ENCODE measurements at places on chromosomes 11 and 22.

DNA sequence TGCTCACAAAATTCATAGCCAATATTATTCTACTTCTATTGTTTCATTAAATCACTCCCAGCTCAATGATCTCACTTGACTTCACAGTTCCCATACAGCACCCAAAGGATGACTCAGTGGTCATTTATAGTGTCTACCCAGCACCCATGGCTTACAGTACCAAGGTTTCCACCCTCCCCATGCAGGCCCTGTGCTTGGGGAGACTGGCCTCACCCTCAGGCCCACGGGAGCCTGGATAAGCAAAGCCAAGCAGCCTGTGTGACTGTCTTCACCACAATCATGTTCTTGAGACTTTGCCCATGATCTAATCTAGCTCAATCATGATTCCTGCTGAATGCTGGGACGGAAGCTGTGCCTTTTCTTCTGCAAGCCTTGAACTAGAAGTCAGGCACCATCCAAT, 97.6 kb downstream of the SLC36A4 start:
- DNase-seq: no peak

DNA sequence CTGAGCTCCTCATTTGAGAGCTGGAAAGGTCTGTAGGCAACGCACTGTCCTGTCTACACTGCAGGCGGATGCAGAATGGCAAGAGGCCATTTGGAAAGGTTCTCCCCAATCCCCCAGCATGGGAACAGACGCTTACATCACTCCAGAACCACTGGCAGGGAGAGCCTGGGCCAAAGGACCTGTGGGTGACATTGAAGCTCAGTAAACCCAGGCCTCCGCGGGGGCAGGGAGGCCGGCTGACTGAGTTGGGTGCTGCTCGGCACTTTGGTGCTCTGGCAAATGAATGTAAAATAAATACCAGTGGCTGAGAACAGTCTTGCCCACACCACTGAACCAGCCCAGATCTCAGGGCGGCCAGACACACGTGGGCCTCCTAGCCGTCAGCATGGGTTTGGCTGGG, 22.4 kb downstream of the TOM1 start:
- DNase-seq: no peak

- peak; percentile 74 for DNase-seq
Measured at GRCh38 chr11:65429724-65430405, 7.3 kb downstream of the NEAT1 start.

DNA sequence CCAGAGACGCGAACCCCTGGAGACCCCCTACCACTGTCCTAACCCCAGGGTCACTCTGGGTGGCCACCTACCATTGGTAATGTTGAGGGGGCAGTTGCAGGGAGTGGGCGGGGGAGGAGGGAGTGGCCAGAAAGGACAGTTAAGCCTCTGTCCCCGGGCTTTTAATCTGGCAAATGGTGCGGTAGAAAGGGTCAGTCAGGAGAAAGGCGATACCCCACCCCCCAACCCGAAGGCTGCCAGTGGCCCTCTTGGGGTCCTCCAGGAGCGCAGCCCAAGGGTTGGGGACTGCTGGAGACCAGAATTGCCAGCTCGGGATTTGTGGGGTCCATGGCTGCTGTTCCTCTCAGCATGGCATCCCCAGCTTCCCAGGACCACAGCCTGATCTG, 742 bp downstream of the P2RY2 start:
- no peak for DNase-seq

DNA sequence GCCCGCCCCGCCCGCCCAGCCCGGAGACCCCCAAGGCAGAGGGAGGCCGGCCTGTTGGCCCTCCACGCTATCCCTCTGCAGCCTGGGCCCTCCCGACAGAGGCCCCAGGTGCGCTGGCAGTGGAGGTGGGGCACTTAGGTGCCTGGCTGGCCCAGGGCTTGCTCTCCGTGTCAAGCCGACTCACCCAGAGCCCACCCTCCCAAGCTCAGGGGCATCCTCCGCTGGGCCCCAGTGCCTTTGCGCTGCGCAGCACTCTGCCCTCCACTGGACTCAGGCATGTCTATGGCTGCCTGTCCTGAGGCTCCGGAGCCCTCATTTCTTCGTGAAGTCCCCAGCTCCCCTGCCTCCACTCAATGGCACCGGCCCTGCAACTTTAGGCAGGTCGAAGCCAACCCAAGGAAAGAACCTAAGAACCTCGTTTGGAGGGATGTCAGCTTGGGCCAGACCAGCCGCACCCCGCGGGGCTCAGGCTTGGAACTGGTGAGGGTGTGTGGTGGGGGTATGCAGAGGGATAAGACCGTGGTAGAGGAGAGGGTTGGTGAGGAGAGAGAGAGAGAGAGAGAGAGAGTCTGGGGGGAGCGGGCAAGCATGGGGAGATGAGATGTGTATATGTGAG, 6.1 kb downstream of the SMIM45 start:
- DNase-seq: no peak

DNA sequence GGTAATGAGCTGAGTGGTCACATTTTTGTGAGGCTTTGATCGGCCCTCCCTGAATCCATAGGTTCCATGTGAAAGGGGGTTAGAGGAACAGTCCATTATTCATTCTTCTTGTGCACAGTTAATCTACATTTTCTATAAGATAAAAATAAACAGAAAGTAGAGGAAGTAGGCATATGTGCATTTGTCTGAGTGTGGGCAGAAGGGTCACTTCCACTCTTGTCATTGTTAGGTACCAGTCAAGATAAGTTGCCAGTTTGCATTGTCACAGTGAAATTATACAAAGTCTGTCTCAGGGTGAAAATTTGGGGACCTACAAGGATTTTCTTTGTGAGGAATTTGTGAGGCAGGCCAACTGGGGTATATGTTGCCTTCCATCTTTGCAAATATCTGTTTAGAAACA, 4.6 kb upstream of the APOL4 start:
- no peak for DNase-seq

DNA sequence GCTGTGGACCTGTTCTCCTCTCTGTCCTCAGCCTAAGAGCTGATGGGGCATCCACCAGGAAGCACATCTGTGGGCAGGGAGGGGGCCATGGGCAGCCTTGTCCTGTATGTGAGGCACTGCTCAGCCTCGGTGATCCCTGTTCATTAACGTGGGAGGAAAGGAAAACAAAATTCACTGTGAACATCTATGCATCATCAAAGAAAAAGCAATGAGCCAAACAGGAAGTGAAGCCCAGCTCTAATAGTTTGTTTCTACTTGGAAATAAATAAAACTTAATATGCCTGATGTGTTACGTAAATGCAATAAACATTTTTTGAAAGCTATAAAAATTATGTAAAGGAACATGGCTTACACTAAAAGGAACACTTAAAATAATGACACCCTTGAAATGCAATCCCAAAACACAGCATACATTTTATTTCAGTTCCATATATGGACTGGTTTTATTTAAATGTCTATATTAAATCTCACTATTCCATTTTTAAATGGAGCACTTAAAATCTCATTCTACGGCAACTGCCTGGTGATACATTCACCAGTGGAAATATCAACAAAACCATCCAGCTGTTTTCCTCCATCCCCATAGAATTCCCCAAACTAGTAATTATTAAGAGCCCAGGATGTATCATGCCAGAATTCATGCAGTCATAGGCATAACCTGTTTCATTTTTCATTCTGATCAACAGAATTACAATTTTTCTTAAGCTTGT, 78.3 kb downstream of the ZNF280B start:
- DNase-seq: no peak

- no peak for DNase-seq
Measured at GRCh38 chr11:96186806-96187205, 156.2 kb downstream of the MAML2 start.

- DNase-seq: no peak
Measured at GRCh38 chr11:126628790-126629621, 273.5 kb downstream of the ST3GAL4 start.
